ENCODE measurements at places on chromosomes 2 and 18.

DNA sequence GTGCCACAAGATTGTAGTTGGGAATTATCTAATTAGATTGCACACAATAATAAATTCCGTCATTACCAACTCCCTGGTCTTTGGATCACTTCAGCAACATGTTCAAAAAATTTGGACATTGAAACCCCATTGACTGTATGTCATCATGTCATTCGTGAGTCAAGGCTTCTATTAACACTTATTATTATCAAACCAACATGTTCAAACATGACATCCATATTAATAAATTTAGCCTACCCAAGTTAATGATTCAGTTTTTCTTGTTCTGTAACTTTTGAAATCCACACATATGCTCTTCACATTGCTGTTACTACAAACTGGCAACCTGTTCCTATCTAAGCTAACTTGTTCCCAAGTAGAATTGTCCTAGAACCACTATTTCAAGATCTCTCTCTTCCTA lies 1142.7 kb upstream of the SLC39A10 start:
- no peak for DNase-seq

GRCh38 chr2:60560734-60561644 lies 7.5 kb upstream of the BCL11A start:
- DNase-seq, result no peak

DNA sequence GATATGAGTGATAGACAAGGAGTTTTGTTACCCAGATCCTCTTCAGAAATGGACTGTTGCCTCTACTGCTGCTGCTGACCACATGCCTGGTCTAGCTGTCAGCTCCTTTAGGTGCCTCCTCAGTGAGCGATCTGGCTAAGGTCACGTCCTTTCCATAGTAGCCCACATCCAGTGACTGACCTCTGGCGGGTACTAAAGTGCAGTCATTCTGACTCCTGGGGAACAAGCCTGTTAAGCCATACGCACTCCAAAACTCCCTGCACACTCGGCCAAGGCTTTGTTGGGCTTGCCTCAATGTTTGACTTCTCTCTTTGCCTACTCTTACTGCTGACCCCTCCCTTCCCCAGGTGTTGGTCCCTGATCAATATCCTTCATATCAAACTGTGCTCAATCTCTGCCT lies 685.2 kb downstream of the IRS1 start:
- DNase-seq, result no peak

- DNase-seq, result no peak
Measured at GRCh38 chr2:216714376-216714775, 19.0 kb upstream of the IGFBP5 start.

- no peak for DNase-seq
Measured at GRCh38 chr2:107738266-107738665, 88.4 kb upstream of the RGPD4 start.

DNA sequence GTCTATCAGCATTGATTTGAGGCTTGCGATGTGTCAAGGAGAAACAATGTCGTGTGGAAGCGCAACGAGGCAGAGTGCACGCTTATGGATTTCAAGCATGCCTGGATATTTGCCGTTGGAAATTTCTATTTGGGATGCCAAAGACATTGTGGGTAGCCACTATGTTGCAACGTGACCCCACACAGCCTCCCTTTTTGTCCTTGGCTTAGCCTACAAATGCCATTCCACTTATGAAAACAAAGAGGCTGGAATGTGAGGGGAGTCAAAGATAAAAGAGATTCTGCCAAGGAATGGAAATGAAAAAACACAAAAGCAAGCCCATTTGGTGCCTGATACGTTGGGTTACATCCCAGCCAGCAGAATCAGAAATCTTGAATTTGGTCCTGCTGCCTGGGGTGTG lies 721.2 kb downstream of the GALR1 start:
- no peak for DNase-seq

GRCh38 chr2:80022018-80022417 lies 282.5 kb downstream of the LRRTM1 start:
- DNase-seq, result no peak

GRCh38 chr2:165874445-165875039 lies 79.0 kb downstream of the TTC21B start:
- DNase-seq, result no peak

DNA sequence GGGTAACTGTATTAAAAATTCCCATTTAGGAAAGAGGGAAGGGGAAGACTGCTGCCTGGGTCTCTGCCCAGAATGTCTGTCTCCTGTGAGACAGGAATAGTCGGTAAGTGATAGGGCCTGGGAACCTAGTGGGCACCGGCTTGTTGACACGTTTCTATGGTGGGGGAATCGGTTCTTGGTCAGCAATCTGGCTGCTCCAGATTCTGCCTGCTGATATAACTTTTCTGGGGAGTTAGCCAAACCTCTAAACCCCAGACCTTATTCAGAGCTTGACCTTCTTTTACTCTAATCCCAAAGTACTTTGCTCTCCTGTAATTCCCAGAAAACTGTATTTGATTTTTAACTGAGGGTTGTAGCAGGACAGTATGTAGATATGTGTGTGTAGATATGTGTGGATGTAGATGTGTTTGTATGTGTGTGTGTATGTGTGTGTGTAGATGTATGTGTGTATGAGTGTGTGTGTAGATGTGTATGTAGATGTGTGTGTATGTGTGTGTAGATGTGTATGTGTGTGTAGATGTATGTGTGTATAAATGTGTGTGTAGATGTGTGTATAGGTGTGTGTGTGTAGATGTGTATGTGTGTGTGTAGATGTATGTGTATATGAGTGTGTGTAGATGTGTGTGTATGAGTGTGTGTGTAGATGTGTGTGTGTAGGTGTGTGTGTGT lies 61.8 kb upstream of the TXNDC2 start:
- no peak for DNase-seq

GRCh38 chr18:62493033-62493862 lies 29.6 kb upstream of the ZCCHC2 start:
- DNase-seq, result no peak

DNA sequence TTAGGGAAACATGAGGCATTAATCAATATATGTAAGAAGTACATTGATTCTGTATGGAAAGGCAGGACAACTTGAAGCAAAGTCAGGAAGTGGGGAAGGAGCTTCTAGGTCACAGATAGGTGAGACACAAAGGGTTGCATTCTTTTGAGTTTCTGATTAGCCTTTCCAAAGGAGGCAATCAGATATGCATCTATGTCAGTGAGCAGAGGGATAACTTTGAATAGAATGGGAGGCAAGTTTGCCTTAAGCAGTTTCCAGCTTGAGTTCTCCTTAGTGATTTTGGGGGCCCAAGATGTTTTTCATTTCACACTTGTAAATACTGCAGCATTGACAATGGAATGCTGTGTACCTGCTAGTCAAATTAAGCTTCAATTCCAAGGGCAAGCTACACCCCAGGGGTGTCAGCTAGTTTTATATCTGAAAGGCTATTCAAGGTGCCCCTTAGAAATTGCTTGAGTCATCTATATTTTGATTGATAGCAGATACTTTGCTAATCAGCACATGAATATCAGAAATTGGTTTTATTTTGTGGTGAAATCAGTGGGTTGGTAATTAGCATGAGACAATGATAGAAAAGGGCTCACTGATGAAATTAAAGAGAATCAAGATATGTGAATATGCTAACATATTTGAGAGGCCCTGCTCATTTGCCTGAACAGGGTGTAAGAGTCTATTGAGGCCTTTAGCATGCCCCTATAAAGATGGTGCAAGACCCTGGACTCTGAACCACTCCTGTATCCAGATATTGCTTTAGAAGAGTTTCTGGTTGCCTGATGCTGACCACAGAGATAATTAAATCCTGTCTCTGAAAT lies 131.5 kb downstream of the TMEM17 start:
- no peak for DNase-seq

GRCh38 chr2:13289310-13289709 lies 572.6 kb downstream of the TRIB2 start:
- no peak for DNase-seq

GRCh38 chr18:76465630-76466409 lies 29.2 kb downstream of the ZNF516 start:
- no peak for DNase-seq

DNA sequence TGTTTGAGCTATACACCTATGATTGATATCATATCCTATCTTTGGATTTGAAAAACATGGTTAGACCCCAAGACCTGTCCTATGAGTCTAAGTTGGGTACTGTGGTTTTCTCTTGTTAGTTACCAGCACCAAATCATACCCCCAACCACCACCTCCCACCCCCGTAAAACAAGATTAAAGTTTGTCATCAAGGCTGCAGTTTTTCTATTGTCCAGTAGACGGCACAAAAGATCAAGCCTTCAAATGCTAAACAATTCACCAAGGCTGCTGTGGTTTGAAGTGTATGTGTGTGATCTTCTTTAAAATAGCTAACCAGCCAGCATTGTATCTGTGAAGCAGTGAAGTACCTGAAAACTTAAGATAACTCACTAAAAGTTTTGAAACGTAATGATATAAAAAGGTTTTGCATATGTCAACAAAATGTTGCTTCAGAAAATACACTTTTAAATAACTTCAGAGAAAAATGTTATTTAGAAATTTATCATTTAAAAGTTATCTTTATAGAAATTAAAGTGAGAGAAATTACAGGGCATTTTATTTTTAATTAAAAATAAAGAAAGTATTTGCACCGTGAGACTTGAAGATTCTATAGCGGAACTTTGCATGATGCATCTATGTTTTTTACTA lies 5.8 kb upstream of the MEIS1 start:
- DNase-seq, result no peak

DNA sequence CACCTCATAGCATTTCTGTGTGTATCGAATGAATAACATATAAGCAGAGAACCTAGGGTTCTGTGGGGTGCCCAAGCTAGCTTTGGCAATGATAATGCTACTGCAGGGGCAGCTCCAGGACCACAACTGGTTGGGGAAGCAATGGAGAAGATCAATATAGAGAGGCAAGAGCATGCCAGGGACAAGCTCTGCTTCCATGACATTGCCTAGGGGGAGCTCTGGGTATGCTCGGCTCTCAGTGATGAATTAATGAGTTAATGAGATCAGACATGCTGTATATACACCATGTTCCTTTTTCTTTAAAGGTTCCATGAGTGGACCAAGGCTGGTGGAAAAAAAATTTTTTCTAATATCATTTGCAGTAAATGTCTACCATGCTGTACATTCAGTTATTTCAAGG lies 618.4 kb downstream of the BCL11A start:
- no peak for DNase-seq

DNA sequence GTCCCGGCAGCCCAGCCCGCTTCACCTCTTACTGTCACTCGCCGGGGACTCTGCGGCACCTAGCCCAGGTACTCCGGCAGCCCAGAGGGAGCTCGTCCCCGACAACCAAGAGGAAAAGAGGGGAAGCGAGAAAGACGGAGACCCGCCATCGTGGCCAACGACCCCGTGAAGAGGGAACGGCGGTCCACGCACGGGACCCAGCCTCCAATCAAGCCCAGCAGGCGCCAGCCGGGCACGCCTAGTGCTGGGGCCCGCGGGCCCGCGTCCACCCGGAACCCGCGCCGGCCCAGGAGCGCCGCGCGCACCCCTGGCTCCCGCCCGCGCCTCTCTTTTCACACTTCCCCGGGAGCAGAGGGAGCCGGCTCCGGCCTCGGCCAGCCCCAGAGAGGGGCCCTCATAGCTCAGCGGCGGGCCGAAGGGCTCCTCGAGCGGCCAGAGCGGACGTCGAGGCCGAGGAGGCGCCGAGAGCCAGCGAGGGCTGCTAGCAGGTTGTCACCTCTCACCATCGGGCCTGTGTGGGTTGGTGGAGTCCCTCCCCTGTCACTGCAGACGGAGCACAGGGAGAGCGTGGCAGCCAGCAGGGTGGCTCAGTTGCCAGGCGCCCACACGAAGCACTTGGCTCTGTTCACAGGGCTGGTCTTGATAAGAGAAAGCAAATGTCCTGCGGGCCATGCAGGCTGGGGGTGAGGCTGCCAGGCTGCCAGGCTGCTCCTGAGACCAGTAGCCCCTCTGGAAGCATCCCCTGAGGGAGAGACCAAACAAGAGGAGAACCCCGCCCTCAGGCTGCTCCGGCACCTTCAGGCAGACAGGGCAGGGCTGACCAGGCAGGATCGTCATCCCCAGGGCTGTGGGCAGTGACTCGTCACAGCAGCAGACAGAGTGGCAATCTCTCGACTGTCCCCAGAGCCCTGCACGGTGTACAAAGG lies 36.9 kb upstream of the KLF11 start:
- DNase-seq, result no peak

Measured in HS-27A (cell line).